Heart right ventricle (tissue), 16 donors: ENCODE measurements at places on chromosomes 1 and 21. TPM values are rescaled to one million over a fixed set of nuclear protein-coding genes. Genes with fewer than 3 reads are reported as not detected.

- DNase-seq, result no peak
Observed at GRCh38 chr1:159849626-159850366, 12.7 kb downstream of the VSIG8 start.

DNA sequence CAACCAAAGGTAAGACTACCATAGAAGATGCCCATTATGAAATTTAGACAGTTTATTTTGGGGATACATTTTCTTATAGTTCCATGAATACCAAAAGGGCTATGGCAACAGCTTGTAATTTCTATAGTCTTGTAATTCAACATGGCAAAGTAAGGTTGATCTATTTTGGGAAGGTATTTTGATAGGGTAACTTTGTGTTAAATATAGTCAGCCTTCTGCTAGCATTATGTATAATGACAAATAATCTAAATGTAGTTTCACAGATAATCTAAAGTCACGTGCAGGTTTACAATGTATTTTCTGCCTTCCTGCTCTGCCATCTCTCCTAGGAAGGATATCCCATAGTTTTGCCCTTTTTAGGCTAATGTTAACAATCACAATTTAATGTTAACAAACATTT is 85.9 kb upstream of the DPH5 start:
- no peak for DNase-seq

- DNase-seq, result no peak
Observed at GRCh38 chr1:111511370-111511769, 7.9 kb upstream of the ADORA3 start.

DNA sequence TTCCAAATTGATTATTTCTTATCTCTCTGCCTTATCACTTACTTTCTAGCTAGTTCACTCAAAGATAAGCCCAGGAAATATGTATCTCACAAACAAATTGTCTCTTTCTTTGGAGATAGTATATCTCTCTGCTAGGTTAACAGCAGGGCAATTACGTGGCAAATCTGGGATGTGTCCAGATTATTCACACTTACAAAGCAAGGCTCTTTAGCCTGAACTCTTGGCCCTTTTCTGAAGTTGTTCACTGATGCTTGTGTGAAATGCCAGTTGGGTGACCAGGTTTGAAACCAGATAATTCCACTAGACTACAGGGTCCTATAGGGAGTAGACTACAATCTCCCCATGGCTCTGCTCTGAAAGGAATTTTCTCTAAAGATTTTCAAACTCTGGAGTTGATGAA is 30.8 kb upstream of the FAM78B start:
- no peak for DNase-seq

- no peak for DNase-seq
Observed at GRCh38 chr1:219412772-219413171, 200.1 kb downstream of the ZC3H11B start.

- no peak for DNase-seq
Observed at GRCh38 chr1:245155272-245156040, 671 bp downstream of the KIF26B start.

- no peak for DNase-seq
Observed at GRCh38 chr1:233791721-233792120, 112.8 kb upstream of the SLC35F3 start.

DNA sequence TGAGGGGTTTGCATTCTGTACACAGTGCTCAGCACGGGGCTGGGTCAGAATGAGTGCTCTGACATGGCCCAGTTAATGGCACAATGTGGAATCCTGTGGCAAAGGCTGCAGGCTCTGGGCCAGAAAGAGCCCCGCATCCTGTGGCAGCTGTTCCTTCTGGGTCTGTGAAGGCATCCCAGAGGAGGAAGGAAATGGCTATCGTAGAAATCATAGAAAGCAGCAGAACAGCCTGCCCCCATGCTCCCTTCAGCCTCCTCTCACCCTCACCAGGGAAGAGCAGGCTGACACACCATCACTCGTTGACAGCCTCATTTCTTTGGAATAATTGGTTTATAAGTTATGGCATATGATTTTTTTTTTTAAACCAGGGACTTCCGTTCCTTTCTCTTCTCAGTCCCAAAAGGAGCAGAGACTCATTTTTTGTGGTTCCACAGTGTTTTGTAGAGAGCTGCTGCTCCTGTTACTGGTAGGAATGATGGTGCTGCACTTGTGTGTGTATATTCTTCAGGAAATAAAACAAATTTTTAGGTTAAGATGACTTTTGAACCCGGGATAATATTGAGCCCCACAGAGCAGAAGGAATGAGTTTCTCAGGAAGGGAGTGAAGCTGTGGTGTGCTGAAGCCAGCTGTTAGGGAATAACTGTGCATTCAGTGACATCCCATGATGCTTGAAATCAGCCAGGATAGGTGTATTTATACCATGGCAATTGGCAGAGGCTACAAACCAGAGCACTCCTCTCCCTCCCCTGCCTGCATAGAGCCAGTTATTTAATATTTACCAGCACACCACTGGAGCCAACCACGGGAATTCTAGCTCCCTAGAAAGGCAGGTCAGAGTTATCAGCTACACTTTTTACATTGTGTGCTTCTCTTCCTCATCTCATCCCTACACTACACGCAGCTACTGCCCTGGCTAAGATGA is 32.0 kb downstream of the PLXNA2 start:
- no peak for DNase-seq

GRCh38 chr1:147598621-147599361 is 57.5 kb downstream of the BCL9 start:
- DNase-seq, result peak; percentile 54

DNA sequence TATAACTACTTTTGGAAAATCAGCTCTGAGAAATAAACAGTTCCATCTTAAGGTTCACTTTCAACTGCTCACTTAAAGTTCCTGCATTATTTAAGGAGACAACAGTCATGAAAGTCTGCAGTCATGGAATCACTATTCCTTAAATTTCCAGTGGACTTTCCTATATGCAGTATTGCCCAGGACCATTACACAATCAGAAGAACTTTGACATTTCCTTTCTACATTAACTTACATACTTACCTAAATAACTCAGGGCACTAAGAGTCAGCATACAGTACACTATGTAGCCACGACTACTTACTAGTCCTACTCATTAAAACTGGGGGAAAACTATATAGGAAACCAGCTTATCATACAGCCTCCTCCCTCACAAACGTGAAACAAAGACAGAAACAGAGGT is 220.1 kb downstream of the SLC45A1 start:
- no peak for DNase-seq

Gene FGR
- 4.8 TPM for polyA plus RNA-seq

Gene ARTN
- 0.59 TPM for polyA plus RNA-seq

Gene LRRC71
- 0.06 TPM for polyA plus RNA-seq

Gene GLUL
- 787 TPM for polyA plus RNA-seq

Gene SLC5A9
- 0.06 TPM for polyA plus RNA-seq

Gene ARHGEF16
- 1.1 TPM for polyA plus RNA-seq
